MCF 10A (cell line): ENCODE measurements at places on chromosomes 3 and 15. TPM values are rescaled to one million over a fixed set of nuclear protein-coding genes. Genes with fewer than 3 reads are reported as not detected.

Gene SLC51B
- not detected in 2 replicates for total RNA-seq

Gene CCR3
- not detected in 2 replicates for total RNA-seq

- DNase-seq, result no peak
- H3K4me3 ChIP-seq, result no peak overlapping the region
- H3K4me1 ChIP-seq, result no peaks in the 10 kb centered on the region
Measured at GRCh38 chr3:65497846-65498245, 540.9 kb downstream of the MAGI1 start.

DNA sequence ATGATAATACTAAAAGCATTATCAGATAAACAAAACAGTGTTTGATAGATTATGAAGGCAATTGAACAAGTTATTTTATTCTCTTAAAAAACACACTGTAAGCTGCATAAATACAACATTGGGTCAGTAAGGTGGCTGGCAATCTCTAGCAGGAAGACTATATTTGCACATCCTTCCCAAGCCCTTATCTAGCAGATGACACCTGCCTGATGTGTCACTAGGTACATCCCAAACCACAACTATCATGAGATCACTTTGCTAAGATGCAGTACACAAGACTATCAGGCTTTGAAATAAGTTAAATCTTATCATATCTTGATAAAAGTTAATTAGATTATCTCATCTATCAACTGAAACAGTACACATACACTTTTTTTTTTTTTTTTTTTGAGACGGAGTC lies 417.4 kb downstream of the MECOM start:
- H3K36me3 ChIP-seq, result no peaks in the 10 kb centered on the region
- H3K27ac ChIP-seq, result no peak overlapping the region
- no peaks in the 10 kb centered on the region for H3K27me3 ChIP-seq
- no peak for DNase-seq
- peaks cover 17% of the 10 kb centered on the region for H3K4me1 ChIP-seq
- H3K4me3 ChIP-seq, result no peak overlapping the region
